ENCODE measurements at places on chromosomes 11 and 22.

GRCh38 chr11:18265949-18266348 lies at the start of gene SAA1:
SAA1 (plus strand) TSS chr11:18266264; CDS start chr11:18266888, 624 bp downstream.
- no peak for DNase-seq

DNA sequence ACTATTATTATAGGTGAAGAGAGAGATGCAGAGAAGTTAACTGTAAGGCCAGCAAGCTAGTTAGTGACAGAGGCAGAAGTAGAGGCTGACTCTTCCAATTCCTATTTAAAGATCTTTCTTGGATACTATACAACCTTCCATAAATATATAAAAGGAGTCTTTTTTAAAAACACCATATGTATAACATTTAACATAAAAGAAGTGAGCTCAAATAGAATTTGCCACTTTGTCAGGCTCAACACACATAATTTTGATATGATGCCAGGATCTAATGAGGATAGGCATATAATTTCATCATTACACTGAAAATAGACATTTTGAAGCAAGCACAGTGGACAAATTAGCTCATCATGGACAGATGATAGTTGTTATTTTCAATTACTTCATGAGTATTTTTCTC lies 64.1 kb upstream of the MPPED2 start:
- DNase-seq, result no peak

GRCh38 chr11:17596711-17597110 lies 49.7 kb downstream of the OTOG start:
- DNase-seq, result no peak

GRCh38 chr22:39325392-39325932 lies 6.0 kb upstream of the RPL3 start:
- no peak for DNase-seq

DNA sequence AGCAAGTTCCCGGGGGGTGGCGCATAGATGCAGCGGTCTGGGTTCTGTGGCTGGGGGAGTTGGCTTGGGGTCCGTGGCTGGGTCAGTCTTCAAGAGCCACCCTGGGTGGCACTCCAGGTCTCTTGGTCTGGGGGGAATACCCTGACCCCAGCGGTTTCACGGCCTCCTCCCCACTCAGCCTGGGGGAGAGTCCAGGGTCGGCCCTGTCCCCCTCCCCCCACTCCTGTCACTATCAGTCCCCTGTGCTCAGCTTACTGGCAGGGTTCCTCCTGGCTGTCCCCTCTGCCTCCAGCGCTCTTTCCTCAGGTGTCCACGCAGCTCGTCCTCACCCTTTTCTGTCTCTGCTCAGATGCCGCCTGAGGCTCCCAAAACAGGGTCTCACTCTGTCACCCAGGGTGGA lies 68.5 kb upstream of the PARVG start:
- DNase-seq, result no peak

DNA sequence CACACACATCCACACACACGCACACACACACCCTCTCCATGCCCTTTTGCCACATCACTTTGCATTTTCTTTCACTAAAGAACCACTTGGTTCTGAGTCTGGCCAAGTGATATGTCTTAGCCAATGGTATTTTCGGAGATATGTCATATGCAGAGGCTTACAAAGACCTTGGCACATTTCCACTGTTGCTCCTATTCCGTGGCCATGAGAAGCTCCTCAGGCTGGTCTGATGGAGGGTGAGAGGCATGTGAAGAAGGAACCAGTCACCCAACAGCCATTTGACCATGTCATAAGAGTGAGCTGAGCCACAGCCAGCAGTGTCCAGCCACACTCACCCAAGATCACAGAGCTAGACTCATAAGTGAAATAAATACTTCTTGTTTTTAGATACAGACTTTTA lies 212.6 kb upstream of the NAV2 start:
- peak; percentile 88 for DNase-seq

GRCh38 chr11:59040607-59041006 lies 45.5 kb upstream of the GLYATL1B start:
- DNase-seq, result no peak

DNA sequence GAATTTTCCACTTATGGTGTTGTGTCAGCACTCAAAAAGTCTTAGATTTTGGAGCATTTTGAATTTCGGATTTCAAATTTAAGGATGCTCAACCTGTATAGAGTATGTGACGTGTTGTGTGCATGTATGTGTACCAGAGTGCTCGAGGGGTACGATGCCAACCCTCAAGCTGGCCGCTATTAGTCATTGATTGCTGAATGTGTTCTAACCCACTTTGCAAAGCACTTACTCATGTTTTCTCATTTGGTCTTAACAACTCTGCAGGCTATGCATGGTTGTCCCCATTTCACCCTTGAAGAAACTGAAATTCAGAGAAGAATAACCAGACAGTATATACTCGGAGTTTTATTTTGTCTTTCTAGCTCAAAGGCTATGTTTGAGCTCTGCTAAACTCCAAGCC lies 196.4 kb upstream of the TENM4 start:
- DNase-seq, result no peak

- DNase-seq, result no peak
Measured at GRCh38 chr22:33519071-33519973, 401.0 kb downstream of the LARGE1 start.

- DNase-seq, result no peak
Measured at GRCh38 chr11:7651140-7651551, 22.2 kb downstream of the CYB5R2 start.

DNA sequence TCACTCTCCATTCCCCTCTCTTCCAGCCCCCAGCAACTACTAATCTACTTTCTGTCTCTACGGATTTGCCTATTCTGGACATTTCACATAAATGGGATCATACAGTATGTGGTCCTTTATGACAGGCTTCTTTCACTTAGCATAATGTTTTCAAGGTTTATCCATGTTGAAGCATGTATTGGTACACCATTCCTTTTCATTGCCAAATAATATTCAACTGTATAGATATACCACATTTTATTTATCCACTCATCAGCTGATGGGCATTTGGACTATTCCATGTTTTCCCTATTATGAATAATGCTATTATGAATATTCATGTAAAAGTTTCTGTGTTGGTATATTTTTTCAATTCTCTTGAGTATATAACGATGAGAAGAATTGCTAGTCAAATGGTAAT lies 54.5 kb downstream of the MRTFA start:
- DNase-seq, result no peak

DNA sequence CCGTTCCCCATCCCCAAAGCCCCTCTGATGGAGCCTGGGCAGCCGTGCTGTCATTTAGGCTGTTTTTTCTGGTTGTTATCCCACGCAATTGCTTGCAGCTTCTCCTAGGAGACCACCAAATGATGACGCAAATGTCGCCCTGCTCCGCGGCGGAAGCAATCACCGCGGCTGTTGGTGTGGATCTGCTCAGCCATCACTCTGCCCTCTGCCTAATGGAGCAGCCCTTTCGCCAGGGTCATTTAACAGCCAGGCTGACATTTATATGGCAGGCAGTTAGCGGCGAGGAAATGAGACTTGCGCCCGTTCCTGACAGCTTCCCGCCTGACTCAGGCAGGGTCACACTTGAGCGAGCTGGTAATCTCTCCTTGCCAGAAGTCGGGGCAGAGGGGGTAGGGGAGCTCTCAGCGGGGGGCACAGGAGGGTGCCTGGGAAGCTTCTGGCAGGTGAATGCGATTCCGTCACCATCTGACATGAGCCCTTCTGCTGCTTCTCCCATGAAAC lies 97.9 kb upstream of the RTL6 start:
- DNase-seq, result no peak

GRCh38 chr11:81165164-81165563 lies 1568.5 kb downstream of the FAM181B start:
- DNase-seq, result no peak

- DNase-seq, result no peak
Measured at GRCh38 chr11:64348383-64349024, 8.5 kb downstream of the CCDC88B start.

DNA sequence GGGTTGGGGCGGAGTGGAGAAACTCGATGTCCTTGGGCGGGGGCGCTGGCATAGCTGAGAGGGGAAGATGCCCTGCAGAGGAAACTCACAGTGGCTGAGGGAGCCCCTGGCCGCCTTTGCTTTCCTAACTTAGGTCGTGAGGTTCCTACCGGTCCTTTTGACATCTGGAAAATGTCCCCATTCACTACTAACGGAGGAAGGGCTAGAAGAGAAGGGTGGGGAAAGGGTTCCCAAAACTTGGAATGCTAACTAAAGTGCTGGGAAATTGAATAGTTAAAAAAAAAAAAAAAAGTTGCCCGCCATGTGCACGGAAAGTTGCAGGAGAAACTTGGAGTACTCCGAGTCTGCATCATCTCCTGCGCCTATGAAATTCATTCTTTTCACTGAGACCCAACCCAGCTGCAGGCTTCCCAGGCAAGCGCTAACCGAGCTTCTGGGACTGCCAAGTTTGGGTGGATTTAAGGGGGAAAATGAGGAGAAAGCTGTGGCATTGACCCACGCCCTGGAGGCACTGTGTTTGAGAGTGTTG lies 796 bp downstream of the TIMP3 start:
- no peak for DNase-seq

DNA sequence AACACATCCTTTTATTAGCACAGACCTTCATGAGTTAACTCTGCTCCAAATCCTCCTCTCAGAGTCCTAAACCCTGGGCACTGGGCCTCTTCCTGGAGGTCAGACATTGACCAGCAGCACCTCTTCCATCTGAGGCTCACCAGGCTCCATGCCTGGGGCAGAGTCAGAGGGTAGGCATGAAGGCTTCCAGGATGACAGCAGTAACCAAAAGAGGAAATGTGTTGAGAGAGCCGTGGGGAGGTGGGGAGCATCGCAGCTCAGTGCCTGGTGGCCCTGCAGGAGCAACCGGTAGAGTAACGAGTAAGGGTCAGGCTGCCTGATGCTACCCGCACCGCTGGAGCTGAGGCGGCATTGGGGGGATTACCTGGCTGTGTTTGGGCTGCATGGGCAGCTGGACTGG lies 9.4 kb upstream of the NAV2 start:
- no peak for DNase-seq

DNA sequence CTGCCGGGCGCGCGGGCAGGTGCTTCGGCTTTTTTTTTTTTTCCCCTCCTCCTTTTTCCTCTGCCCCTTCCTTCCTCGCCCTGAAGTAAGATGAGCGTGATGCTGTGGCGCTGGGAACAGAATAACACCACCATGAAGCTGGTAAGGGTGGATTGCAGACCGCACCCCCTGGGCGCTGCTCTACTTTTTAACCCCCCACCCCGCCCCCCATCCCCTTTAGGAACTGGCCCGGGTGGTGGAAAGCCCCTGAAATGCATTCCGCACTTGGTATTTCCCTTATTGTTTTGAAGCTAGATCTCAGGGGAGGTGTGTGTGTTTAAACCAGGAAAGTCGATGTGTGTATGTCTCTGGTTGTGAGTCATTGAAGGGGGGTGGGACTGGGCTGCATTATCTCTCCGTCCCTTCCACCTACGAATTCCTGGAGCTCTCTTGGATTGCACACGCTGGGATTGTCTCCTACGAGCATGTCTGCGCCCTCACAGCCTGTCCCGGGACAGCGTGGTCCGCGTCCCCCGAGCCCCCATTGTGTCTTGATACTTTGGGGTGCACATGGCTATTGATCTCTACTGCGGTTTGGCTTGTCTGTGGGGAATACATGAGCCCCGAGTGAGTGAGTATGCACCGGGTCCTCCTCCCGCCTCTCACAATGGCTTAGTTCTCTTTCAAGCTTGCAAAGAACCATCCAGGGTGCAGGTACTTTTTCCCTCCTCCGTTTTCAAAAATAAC lies 64.9 kb downstream of the NAV2 start:
- DNase-seq, result no peak

GRCh38 chr11:2885678-2886081 lies at the start of gene CDKN1C:
CDKN1C (minus strand) TSS chr11:2885775; CDS start chr11:2885456, 319 bp downstream.
- no peak for DNase-seq
